AG09309 (cell line): ENCODE measurements at places on chromosomes 6 and 20.

- no peak for DNase-seq
These were observed 138.2 kb upstream of the DTNBP1 start for GRCh38 chr6:15800841-15801617.

GRCh38 chr6:121652726-121653623, 217.5 kb downstream of the GJA1 start:
- DNase-seq: peak; percentile 60

- no peak for DNase-seq
These were observed 49.7 kb upstream of the TGM3 start for GRCh38 chr20:2246069-2246491.

- DNase-seq: no peak
These were observed 187.6 kb upstream of the CST7 start for GRCh38 chr20:24761220-24762065.
